ENCODE measurements at places on chromosomes 11 and 22.

- DNase-seq = no peak
These were observed 97.0 kb upstream of the CD82 start for GRCh38 chr11:44468345-44468988.

DNA sequence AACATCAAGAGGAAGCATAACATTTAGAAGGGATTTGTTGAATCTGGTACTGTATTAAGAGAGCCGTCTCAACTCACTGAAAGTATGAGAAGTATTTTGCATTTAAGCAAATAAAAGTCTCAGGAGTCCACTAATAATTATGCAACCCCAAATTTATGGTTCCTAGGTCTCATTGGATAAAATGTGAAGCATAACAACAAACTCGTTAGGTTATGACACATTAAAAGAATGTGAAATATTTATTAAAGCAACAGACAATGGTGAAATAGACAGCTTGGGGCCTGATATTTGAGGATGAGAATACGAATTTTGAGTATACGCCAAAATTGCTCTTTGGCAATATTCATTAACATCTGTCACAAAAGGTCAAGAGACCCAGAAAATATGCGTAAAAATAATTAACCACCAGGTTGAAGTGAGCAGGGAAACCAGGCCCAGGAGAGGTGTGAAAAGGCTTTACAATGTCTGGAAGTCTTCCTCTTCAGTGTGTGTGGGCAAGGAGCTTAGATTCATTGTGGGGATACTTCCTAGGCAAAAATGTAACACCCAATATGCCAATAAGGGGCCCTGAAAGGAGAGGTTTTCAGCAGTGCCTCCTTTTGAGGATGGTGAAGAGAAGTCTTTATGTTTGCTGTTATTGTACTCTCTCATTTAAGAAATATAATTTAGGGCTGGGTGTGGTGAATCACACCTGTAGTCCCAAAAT lies 89.2 kb downstream of the FDX1 start:
- DNase-seq = no peak

DNA sequence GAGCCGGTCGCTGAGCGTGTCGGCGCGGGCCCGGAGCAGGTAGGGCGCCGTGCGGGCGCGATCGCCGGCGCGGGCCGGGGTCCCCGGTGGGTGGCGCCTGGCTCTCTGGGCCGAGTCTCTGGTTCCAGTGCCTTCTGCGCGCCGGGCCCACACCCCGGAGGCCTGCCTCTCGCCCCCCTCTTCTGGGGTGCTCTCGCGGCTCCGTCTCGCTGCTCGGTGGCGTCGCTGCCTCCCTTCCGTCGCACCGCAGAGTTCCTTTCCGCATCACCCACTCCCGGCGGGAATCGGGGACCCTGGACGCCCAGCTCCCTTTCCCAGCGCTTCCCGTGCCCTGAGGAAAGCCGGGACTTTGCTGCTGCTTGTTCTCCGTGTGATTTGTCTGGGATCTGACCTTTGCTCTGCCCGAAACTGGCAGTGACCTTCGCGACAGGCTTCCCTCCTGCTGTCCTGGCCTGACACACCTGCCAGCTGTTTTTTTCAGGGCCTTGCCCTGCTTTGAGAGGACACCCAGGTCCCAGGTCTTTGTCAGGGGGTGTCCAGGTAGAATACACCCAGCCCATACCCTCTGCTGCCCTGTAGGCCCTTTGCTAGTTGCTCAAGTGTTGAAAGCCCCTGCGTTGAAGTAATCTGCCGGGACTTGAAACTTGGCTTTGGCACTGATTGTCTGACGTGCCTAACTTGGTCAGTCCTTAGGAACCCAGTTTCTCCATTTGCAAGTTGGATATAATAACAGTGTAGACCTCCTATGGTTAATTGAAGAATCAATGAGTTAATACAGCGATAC lies 711 bp downstream of the FDX1 start:
- no peak for DNase-seq

- DNase-seq = no peak
These were observed 77.2 kb downstream of the RDX start for GRCh38 chr11:110219006-110219785.

- no peak for DNase-seq
These were observed 9.6 kb downstream of the ADM start for GRCh38 chr11:10314199-10315072.

DNA sequence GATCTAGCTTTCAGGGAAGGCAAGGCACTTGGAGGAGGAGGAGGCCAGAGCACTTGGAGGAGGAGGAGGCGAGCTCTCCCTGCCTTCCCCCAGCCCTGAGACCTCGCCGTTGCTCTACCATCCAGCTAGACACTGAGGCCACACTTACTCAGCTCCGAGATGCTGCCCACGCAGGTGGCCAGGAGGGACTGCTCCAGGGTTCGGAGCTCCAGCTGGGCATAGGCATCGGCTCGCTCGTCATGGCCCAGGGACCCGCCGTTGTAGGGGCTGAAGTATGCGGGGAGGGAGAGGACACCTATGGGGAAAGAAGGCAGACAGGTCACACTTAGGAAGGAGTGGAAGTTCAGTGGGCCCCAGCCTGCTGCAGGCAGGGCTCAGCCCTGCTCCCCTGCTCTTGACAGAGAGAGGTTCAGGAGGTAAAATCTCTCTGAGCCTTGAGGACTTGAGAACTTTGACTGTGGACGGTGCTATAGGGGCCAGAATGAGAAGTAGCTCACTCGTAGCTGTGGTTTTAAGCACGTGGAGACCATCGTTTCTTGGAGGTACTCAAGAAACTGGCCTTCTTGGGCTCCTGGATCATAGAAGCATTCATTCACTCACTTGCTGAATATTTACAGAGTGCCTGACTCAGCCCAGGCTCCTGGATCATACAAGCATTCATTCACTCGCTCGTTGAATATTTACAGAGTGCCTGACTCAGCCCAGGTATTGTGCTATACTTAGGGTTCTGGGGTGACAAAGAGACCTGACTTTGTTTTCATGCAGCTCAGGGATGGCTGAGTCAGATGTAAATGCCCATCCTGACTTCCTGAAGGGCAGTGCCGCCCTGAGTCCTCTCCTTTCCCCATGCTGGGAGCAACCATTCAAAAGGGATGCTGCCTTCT lies 99.2 kb downstream of the NAT10 start:
- DNase-seq = no peak

- DNase-seq = no peak
These were observed 55.3 kb upstream of the BMAL1 start for GRCh38 chr11:13222285-13222684.

DNA sequence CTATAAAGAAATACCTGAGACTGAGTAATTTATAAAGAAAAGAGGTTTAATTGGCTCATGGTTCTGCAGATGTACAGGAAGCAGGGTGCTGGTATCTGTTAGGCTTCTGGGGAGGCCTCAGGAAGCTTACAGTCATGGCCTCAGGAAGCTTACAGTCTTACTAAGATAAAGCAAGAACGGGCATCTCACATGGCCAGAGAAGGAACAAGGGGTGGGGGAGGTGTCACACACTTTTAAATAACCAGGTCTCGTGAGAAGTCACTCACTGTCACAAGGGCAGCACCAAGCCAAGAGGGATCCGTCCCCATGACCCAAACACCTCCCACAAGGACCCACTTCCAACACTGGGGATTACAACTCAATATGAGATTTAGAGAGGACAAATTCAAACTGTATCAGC lies 192.8 kb upstream of the B3GAT1 start:
- DNase-seq = no peak

DNA sequence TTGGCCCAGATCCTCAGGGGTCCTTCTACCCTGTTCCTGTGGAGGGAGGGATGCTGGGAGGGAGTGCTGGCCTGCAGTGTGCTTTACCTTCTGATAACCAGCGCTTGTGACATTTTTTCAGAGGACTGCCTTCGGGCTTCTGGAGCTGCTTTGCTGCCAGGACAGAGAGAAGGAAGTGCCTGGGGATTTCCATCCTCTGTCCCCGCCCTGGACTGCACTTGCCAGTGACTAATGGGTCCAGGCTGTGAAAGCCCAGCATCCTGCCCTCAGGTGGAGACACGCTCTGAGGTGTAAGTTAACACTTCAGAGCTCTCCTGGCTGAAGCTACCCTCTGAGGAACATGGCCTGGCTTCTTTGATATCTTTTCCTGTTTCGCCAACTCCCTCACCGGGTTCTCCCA lies 158.7 kb upstream of the SYT13 start:
- DNase-seq = no peak
